Neuronal stem cell (in vitro differentiated cells): ENCODE measurements at places on chromosomes 2 and 18.

DNA sequence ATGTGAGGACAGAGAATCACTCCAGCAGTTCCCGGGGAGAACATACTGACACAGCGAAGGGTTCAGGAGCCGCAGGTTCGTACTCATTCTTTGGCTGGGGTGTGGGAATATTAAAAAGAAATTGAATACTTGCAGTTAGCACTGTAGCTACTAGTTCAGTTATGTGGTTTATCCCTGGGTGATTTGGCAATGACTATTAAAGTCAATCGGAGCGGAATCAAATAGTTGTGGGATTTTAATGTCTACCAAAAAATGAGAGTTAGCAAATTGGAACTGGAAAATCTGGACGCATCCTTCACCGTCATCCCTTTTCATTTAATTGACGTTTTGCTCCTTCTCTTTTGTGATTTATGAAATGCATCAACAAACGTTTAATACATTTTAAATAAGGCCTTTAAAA lies 50.8 kb downstream of the GBX2 start:
- DNase-seq, result no peak

GRCh38 chr18:78622251-78622906 lies 357.2 kb upstream of the SALL3 start:
- DNase-seq, result no peak

GRCh38 chr2:142863485-142863961 lies 13.9 kb upstream of the KYNU start:
- DNase-seq, result no peak

GRCh38 chr2:71926876-71927756 lies 220.5 kb downstream of the CYP26B1 start:
- no peak for DNase-seq

DNA sequence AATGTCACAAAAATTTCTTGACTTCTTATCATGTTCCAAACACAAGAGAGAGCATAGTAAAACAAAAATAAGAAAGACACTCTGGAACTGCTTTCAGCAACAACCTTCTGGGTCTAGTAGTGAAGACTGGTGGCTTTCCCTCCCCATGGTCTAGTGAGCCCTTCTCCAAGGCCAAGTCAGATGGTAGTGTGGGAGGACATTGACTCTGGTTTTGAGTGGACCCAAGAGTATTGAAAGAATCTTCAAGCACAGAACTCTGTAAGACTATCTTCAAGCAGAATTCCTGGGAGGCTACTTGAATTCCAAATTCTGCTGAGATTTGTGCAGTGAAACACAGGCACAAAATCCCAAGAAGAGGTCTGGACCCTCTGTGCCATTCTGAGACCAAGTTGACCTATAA lies 21.1 kb downstream of the ANTXR1 start:
- no peak for DNase-seq

DNA sequence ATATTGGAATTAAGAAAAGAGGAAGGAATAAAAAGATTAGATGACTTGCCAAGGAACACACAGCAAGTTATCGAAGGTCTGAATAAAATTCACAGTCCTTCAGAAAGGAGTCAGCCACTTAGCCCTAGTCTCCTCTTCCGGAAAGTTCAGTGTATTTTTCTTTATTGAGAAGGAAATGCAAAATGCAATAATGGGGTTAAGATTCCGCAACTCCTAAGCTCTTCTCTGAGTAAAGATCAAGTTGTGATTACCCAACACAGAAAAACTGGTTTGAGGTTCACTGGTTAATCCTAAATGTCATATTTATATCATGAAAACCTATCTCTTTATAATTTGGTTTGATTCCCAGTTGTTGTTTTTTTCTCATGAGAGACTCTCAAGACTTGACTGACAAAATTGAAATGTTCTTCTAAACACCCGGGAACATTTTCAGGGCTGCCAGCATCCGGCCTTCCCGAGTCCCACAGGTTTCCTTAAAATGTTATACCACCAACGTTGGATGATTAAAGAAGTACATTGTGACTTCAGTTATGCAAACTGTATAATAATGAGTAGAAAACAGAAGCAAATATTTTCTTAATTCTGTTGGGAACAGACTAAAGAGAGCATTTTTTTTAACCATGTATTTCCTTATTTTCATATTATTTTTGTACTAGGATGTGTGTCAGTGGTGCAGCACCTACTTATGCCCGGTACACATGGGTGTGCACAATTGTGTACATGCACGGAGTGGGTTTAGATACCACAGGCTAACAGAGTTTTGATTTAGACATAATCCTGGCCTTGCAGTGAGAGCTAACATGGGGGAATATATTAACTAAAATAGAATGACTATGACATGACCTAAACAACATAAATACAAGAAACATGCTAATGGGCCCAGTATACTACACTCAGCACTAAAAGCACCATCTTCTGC lies 100.2 kb downstream of the STK39 start:
- no peak for DNase-seq

DNA sequence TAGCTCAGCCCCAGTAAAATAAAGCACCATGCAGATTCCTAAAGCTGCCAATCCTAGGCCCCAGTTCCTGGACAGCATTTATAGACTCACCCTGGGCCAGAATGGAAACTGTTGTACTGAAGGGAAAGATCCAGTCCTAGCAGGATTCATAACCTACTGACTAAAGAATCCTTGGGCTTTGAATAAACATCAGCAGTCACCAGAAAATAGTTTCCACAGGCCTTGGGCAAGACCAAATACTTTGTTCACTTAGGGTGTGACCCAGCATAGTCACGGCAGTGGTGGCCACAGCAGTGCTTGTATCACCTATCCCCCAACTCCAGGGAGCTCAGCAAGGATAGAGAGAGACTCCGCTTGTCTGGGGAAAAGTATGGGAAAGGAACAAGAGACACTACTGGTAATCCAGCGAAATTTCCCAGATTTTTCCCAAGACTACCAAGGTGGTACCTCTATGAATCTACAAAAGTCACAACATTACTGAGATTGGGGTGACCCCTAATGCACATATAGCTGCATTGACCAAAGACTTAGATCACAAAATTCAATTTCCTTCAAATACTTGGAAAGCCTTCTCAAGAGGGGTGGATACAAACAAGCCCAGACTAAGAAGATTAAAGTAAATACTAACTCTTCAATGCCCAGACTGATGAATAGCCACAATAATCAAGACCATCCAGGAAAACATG lies 748.1 kb upstream of the LRATD1 start:
- no peak for DNase-seq

- DNase-seq, result no peak
Observed at GRCh38 chr2:145186303-145186702, 666.4 kb upstream of the ZEB2 start.

DNA sequence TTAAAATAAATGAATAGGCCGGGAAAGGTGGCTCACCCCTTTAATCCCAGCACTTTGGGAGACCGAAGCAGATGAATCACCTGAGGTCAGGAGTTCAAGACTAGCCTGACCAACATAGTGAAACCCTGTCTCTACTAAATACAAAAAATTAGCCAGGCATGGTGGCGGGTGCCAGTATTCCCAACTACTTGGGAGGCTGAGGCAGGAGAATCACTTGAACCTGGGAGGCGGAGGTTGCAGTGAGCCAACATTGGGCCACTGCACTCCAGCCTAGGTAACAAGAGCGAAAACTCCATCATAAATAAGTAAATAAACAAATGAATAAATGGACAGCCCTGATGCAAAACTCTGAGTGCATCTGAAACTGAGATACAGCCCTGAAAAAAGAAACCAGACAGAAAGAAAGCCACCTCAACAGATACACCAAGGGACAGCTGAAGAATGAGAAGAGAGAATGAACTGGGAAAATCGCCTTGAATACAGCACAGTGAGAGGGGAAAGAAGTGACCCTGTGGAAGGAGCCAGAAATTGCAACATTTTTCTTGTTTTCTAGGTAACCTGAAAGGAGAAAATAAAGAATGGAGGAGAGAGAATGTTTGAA lies 64.4 kb downstream of the TRABD2A start:
- no peak for DNase-seq

GRCh38 chr2:135043345-135043744 lies 3.9 kb downstream of the MAP3K19 start:
- DNase-seq, result no peak

GRCh38 chr2:1860931-1861330 lies 116.6 kb upstream of the PXDN start:
- DNase-seq, result no peak

GRCh38 chr2:99948010-99948409 lies 194.4 kb downstream of the AFF3 start:
- no peak for DNase-seq

DNA sequence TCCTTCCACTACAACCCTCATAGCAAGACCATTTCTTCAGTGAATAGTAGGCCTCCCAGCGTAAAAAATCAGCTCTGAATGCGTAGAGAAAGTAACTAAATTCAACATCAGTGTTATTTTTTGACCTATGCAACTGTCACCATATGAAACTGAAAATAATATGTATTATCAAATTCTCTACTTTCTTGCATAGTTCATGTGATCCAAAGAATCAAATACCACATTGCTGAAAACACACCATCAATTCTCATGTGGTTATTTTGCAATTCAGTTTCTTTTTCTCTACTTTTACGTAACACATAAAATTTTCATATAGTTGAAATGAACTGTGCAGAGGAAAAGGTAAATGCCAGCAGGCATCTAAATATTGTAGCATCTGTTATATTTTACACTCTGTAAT lies 208.5 kb upstream of the SPOPL start:
- DNase-seq, result no peak

- DNase-seq, result no peak
Observed at GRCh38 chr2:28624793-28625701, 126.6 kb upstream of the PPP1CB start.

DNA sequence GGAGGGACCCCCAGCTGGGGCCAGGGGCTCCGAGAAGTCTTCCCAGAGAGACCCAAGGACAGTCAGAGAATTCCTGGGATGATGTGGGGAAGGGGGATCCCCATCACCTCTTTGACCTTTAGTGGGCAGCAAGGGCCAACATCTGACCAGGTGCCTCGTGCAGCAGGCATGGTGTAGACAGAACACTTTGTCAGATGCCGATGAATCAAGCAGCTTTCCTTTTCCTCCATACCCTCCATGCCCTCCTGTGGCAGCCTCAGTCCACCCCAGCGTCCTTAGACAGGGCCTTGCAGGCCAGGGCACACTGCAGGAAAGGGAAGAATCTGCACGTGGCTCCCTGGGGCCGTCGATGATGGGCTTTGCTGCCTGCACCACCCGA lies 26.3 kb downstream of the GPR55 start:
- DNase-seq, result no peak

DNA sequence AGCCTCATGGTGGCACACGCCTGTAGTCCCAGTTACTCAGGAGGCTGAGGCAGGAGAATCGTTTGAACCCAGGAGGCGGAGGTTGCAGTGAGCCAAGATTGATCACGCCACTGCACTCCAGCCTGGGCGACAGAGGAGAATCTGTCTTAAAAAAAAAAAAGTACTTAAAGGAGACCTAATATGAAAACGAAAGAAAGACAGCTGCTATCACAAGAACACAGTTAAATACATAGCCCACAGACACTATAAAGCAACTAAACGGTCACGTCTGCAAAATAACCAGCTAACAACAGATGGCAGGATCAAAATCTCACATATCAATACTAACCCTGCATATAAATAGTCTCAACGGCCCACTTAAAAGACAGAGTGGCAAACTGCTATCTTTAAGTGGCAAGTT lies 43.9 kb upstream of the TACR1 start:
- no peak for DNase-seq

GRCh38 chr2:207288628-207289027 lies 122.9 kb upstream of the KLF7 start:
- DNase-seq, result no peak

- no peak for DNase-seq
Observed at GRCh38 chr18:62196079-62196478, 9.0 kb downstream of the RELCH start.

GRCh38 chr2:89833116-89833779 lies 1141.8 kb downstream of the RPIA start:
- DNase-seq, result no peak

DNA sequence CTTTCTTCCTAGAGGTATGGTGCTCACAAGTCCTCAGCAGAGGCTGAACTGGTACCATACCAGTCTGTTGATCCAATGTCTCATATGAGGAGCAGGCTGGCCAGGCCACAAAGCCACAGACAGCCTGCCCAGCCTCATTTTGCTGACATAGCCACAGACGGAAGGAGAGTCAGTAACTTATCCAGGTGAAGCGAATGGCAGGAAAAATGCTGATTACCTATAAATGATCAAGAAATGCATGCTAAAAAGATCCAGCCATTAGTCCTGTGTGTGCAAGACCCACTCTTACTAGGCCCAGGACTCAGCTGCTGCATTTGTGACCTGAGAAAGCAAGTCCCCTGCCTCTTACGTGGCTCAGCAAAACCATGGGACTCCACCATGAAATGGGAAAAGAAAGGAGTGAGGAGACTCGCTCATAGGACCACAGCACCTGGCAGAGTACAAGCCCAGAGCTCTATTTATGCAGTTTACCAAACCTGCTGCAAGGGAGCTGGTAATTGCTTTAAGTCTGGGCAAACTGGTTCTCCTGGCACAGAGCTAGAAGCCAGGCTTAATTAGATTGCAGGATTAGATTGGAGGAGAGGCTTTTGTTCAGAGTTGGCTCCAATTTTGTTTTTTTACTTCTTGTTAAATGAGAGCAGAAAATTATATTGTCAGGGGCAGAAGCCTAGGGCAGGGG lies 19.0 kb downstream of the RHOB start:
- no peak for DNase-seq

GRCh38 chr18:42530276-42530675 lies 575.2 kb downstream of the PIK3C3 start:
- DNase-seq, result no peak

DNA sequence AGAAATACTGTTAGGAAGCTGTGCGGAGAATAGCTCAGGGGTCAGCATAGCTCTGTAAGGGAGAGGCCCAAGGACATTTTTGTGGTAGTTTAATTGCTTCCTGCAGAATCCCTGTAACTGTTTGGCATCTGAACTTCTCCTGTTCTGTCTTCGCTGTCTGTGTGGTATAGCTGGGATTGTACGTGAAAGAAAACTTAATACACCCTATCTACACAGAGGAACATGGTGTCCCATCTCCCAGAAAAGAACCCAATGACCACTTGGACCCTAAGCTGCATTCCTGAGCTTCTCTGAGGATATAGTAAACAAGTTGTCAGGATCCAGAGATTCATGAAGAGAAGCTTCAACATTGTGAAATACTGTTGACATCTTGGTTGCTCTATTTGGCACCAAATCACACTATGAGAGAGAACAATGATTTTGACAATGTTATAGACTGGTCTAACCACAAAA lies 81.3 kb downstream of the CDC42EP3 start:
- no peak for DNase-seq
